ENCODE measurements at places on chromosomes 5 and 9.

DNA sequence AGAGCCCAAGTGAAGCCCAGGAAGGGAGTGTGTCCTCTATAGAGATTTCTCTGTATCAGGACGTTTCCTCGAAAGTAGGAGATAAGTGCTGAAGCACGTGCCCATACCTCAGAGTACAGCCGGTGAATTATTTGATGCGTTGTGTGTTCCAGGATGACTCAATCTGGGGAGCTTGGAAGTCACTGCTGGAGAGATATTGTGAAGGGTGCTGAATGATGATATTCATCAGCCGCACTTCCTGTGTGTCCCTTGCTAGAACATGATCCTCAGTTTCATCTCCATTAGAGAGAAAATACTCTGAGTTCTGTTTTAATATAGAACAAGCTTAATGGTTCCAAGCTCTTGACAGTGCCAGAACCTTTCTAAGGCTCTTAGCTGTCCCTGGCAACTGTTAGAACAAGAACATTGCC, 402.3 kb upstream of the ADAMTSL1 start:
- DNase-seq = no peak

GRCh38 chr5:136526791-136527190, 161.4 kb upstream of the TRPC7 start:
- no peak for DNase-seq

- DNase-seq = no peak
These were observed 36.5 kb downstream of the RGS3 start for GRCh38 chr9:113499876-113500497.

DNA sequence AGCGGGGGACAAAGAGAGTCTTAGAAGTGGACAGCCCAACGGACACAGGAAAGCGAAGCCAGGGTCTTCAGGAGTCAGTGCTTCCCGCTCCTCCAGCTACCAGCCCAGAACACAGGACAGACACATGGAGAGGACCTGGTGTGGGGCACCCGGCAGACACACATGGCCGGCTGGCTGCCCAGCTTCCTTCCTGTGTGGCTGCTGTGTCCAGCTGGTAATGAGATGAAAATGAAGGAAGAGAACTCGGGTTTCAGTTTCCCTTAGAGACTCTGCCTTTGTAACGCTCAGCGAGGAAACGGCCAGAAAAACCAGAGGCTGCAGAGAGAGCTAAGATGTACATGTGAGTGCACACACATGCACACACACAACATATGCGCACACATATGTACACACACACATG, 87.5 kb downstream of the SECISBP2 start:
- no peak for DNase-seq

DNA sequence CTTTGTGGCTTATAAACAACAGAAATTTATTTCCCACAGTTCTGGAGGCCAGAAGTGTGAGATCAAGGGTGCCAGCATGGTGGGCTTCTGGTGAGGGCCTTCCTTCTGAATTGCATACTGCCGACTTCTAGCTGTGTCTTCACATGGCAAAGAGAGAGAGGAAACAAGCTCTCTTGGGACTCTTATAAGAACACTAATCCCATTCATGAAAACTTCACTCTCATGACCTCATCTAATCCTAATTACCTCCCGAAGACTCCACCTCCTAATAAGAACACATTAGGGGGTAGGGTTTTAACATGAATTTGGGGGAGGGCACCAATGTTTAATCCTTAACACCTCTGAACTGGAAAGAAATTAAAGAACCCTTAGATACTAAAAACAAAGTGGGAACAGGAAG, 75.9 kb upstream of the MINAR2 start:
- DNase-seq = no peak

GRCh38 chr5:147169901-147170300, 64.9 kb upstream of the STK32A start:
- no peak for DNase-seq

DNA sequence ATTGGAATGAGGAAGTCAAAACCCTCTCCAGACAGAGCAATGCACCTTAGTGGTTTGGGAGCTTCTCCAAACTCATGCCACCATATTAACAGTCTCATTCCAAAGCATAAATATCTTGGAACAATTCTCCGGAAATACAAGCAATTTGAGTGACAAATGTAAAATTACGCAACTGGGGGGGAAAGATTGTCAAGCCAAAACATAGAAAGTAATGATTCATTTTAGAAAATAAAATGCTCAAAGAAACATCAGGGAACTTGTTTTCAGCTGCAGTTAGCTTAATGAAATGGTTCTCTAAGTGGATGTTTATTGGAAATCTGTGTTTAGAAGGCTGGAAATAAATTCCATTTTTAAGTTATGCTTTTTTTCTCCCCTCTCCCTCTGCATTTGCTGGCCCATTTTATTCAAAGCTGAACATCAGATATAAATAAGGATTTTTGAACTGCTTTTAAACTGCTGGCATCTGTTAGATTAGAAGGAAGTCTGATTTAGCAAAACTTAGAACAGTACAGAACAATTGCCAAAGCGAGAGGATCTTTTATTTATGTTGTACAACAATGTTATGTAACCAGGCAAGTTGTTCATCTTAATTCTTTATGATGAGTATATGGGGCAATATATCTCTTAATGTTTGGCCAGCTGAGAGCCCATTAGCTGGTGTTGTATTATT, 551.9 kb downstream of the PRELID2 start:
- DNase-seq = no peak

DNA sequence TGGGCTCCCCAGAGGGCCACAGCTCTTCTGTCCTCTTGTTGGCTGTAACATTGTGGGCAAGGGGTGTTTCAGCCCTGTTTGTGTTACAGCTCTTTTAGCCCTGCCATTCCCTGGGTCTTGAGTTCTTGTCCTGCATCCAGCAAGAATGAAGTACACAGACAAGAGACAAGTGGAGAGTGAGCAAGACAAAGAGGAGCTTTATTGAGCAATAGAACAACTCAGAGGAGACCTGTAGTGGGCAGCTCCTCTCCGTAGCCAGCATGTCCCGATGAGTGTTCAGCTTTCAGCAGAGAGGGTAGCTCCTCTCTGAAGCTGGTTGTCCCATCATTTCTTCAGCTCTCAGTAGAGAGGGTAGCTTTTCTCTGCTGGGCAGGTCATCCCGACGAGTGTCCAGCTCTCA, 22.9 kb downstream of the JMY start:
- DNase-seq = no peak

GRCh38 chr5:16082053-16082452, 97.5 kb downstream of the MARCHF11 start:
- peak; percentile 3 for DNase-seq

DNA sequence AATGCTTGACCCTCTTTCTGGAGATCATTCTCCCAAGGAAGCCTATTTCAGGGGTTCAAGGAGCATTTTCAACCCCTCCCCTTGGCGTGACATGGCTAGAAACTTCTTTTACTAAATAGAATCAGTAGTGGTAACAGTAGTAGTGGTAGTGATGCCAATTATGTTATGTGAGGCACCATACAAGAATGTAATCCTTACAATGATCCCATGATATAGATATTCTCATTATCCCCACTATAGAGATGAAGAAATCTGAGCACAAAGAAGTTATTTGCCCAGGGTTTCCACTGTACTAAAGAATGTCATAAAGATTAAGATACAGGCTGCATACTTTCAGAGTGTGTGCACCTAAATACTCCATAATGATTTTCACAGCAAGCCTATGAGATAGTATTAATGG, 155.4 kb upstream of the CLINT1 start:
- DNase-seq = no peak

DNA sequence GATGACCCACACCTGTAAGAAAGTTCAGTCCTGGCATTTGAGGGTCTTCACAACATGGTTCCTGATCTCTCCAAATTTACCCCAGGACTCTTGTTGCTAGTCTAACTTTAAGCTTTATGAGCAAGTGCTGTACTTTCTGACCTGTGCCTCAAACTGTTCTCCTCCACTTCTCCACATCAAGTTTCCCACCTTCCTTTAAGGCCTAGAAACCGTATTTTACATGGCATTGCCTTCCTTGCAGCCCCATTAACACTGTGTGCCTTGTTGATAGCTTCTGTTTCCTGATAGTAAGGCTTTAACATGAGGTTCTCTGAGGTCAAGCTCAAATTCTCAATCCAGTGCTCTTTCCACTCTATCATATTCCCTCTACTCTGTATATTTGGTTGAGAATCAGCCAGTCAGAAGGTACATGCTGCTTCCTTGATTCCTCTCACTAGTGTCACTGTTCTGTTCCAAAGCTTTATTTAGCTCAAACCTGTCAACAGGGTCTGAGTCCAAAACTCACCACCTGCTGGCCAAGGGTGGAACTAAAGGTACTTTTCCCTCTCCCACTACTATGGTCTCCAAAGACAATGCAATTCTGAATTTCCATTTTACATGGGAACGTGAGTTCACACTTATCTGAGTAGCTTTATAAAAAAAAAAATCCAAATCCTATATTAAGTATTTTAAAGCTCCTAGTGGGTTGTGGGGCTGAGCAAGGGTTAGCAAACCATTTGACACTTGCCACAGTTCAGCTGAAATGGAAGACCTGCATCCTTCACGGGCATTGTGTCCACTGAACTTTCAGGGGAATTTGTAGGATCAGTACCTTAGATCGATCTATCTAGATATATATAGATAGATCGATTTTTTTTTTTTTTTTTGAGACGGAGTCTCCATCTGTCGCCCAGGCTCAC, 21.1 kb downstream of the VCP start:
- DNase-seq = no peak

DNA sequence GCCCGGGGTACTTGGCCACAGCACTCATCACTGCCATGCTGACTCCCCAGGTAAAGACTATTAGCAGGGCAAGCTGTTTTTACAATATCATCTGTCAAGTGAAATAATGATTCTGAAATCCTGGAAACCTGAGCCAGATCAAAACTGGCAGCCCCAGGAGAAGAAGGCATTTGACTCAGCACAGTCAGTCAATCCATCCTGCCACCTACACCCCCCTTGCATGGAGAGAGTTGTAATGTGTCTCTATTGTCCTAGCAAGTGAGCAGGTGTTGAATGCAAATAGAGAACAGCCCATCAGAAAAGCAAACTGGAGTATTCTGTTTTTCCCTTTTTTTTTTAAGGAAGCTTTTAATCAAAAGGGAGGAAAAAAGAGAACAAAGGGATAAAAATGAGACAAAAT, 291.2 kb downstream of the BRINP1 start:
- no peak for DNase-seq

DNA sequence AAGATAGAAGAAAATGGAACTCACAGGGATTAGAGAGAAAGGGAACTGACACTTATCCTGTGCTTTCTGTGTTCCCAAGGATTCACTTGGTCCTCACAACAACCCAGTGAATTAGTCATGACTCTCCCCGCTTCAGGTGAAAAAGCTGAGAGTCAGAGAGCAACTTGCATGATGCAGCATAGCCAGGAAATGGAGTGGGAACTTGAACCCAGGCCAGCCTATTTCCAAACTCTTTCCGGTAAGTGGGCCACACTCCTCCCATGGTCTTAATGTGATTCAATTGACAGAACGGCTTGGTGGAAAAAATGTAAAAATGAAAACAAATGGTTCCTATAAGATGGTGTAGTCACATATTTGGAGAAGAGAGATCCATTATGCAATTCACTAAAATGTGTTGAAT, 45.9 kb upstream of the CEMIP2 start:
- no peak for DNase-seq

DNA sequence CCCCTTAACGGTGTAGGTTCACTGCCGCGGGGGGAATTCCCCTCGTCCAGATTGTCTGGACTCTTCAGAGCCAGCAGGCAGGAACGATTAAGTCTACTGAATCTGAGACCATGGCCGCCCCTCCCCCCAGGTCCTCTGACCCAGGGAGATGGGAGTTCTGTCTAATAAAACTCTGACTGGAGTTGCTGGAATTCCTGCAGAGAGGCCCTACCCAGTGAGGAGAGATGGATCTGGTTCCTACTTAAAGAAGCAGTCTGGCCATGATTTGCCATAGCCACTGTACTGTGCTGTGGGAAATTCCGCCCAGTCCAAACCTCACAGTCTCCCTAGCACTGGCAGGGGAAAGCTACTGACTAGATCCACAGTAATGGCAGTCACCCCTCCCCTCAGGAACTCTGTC, 237.7 kb upstream of the RASA1 start:
- no peak for DNase-seq

DNA sequence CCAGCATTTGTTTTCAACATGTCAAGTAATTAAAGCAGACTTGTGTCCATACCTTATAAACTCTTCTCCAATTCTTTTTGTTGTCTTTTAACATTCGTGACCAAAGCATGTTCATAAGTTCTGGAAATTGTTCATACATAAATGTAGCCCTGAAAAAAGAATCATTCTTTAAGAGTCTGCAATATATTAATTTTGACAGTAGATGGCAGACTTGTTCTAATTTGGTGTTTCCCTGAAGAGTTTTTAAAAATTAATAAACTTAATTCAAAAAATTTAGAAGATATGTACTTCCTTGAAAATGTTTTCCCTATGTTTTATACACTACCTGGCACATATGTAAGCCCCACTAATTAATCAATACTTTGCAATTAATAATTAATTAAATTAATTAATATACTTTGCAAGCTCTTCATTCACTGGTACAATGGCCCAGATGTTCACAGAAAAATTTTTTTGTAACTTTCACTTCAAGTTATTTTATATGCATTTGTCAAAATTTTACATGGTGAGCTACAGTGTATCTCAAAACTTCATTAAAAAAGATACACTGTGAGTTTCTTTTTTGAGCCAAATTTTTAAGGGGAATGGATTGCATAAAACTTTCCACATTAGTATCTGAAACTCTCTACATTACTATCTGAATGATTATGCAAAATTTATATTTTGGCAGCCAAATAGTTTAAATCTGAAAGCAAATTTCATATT, 42.1 kb downstream of the CLINT1 start:
- no peak for DNase-seq

- DNase-seq = no peak
These were observed 9.5 kb downstream of the KCNV2 start for GRCh38 chr9:2726650-2727340.
